ENCODE measurements at places on chromosomes 12 and 14. TPM values are rescaled to one million over a fixed set of nuclear protein-coding genes. Genes with fewer than 3 reads are reported as not detected.

DNA sequence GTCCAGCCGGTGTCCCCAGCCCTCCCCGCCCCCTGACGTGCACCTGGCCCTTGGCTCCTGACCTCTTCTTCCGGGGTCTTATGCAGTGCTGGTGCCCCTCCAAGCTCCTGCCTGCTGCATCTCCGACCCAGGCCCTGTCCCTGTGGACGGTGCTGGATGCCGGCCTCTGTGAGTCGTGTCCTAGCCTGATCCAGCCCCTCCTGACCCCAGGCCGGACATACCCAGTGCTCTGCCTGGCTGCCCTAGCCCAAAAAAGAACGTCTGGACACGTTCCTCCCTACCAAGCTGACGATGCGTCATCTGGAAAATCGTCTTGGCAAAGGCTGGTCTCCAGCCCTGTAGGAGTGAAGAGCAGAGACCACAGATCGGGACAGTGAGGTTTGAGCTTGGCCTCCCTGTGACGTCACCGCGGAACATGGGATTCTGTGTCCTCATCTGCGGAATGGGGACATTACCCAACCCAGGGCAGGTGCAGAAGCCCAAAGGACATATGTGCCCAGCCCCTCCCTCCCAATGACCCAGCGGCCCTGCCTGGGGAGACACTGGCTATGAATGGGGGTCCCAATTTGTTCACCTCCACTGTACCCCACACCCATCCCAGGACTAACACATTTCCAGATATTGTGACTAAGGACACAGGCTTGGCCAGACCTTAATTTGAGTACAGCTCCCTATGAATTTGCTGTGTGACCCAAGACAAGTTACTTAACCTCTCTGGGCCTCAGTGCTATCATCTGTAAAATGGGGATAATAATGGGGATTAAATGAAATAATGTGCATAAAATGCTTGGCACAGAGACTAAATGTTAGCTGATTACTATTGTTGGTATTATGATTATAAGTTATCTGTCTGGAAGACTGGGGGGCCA is 51.0 kb upstream of the BCL11B start:
- no peak for DNase-seq
- peaks cover 3% of the 10 kb centered on the region for H3K36me3 ChIP-seq
- peaks cover 7% of the 10 kb centered on the region for H3K4me1 ChIP-seq
- no peak overlapping the region for H3K27ac ChIP-seq
- peaks cover 28% of the 10 kb centered on the region for H3K27me3 ChIP-seq

DNA sequence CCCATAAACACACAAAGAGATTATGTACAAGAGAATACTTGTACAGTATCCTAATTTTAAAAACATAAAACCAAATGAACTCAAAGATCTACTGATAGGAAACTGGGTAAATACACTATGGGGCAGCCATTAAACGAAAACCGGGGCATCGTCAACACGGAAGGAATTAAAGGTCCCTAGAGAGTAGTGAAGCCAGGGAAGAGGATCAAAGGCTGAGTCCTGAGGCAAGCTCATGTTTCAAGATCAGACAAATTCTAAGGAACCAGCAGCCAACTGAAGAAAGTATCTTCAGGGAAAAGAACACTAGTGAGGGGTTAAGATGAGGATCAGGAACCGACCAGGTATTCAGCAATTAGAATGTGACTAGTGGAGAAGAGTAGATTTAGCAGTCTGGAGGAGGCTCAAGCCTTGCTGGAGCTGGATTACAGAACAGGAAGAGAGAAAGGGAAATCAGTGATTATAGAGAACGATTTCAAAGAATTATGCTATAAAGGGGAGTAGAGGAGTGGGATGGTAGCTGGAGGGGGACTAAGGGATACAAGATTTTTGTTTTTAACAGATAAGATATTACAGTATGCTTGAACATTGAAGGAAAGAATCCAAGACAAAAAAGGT is 23.7 kb downstream of the SEL1L start:
- peaks cover 4% of the 10 kb centered on the region for H3K36me3 ChIP-seq
- no peak for DNase-seq
- H3K4me3 ChIP-seq, result no peak overlapping the region
- peaks cover 18% of the 10 kb centered on the region for H3K4me1 ChIP-seq

DNA sequence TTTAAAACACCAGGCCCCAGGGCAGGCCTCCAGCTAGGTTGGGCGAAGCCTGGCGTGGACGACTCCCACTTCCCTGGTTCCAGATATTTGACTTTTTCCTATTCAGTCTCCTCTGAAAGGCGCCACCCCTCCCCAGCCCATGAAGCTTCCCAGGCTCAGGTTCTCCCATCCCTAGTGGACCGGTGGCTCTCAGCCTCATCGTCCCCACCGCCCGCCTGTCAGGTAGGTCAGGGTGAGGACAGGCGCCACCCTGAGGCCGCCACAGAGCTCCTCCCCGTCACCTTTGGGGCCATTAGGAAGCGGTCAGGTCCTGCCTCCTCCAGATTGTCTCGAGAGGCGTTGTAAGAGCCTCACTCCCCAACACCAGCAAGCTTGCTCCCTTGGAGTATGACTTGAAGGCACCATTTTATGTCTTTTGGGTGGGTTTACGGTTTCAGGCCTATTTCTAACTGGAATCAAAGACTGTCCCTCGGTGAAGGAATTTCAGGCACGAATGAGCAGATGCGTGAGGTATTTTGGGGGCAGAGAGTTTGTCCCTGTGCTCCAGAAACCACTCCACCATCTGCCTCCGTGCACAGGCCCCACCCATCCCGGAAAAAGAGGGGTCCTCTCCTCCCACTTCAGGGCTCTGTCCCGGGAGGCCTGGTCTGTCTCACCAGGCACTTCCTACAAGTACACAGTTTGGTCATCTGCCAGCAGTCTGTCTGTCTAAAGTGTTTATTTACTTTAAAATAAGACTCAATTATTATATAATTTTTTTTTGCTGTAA is 55.6 kb downstream of the TSPAN9 start:
- no peak overlapping the region for H3K4me3 ChIP-seq
- DNase-seq, result no peak
- no peak overlapping the region for H3K27ac ChIP-seq
- H3K27me3 ChIP-seq, result peaks cover 89% of the 10 kb centered on the region
- H3K36me3 ChIP-seq, result no peaks in the 10 kb centered on the region
- H3K4me1 ChIP-seq, result peaks cover 23% of the 10 kb centered on the region

GRCh38 chr14:23517650-23518326 is 33.8 kb downstream of the ZFHX2 start:
- no peaks in the 10 kb centered on the region for H3K27me3 ChIP-seq
- no peak overlapping the region for H3K27ac ChIP-seq
- H3K36me3 ChIP-seq, result peaks cover 5% of the 10 kb centered on the region
- no peak overlapping the region for H3K4me3 ChIP-seq
- DNase-seq, result no peak

DNA sequence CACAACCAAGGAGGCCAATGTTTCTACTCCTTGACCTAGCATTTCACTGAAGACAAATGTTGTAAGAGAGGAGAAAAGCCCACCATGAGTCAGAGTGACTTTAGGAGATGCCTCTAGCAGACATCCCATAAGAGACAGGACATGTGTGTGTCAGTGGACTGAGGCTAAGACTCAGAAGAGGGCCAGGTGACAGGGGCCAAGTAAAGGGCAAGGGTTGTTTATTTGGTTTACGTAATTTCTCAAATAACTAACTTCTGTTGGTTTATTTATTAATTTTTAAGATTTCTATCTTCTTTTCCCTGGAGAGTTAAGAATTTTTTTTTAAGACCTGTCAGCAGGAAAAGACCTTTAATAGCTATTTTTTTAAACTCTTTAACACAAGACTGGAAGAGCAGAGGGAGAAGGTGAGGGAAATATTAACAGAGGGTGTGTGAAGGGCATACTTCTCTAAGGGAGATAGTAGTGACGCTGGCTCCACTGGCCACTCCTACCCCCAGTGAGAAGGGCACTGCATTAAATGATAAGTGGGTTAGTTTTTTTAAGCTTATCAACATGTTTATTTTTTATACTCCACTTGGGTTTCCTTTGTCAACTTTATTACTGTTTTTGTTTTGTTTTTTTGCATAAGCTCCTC is 3.4 kb downstream of the PNP start:
- H3K4me1 ChIP-seq, result peaks cover 76% of the 10 kb centered on the region
- peak overlapping the region; percentile 91 for H3K27ac ChIP-seq

DNA sequence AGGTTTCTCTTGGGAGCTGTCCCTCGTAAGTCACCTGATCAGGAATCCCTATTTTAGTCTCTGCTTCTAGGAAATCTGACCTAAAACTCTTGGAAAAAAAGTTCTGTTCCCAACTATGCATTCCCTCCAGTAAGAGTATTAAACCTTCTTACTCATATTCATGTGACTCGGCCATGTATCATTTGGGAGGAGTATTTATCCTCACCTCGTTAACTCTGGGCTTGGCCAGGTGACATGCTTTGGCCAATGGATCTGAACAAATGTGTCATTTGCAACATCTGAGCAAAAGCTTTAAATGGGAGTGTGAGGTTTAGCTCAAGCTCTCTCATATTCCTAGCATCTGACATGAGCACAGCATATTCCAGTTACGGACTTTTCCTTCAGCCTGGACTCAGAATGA is 226.8 kb downstream of the NUAK1 start:
- no peak overlapping the region for H3K4me3 ChIP-seq
- no peaks in the 10 kb centered on the region for H3K36me3 ChIP-seq
- no peak for DNase-seq
- no peak overlapping the region for H3K27ac ChIP-seq
- no peaks in the 10 kb centered on the region for H3K4me1 ChIP-seq

GRCh38 chr12:125983094-125983783 is 918.0 kb downstream of the AACS start:
- peaks cover 8% of the 10 kb centered on the region for H3K27me3 ChIP-seq
- H3K4me1 ChIP-seq, result no peaks in the 10 kb centered on the region
- no peak overlapping the region for H3K4me3 ChIP-seq

DNA sequence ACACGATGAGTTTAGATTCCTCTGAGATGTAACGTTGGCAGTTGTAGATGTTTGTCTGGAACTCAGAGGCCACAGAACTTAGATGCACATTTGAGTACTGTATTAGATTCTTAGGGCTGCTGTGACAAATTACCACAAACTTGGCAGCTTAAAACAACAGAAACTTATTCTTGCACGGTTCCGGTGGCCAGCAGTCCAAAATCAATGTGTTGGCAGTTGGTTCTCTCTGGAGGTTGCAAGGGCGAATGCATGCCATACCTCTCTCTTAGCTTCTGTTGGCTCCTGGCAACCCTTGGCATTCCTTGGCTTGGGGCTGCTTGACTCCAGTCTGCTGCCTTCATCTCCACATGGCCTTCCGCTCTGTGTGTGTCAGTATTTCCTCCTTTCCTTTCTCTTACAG is 118.9 kb downstream of the C12orf75 start:
- H3K27me3 ChIP-seq, result peaks cover 29% of the 10 kb centered on the region
- DNase-seq, result no peak
- no peaks in the 10 kb centered on the region for H3K36me3 ChIP-seq
- no peak overlapping the region for H3K4me3 ChIP-seq
- H3K27ac ChIP-seq, result no peak overlapping the region

The DBX2 gene
- not detected for total RNA-seq

The PARP11 gene
- 16.5 TPM for total RNA-seq

The PRIMA1 gene
- total RNA-seq, result not detected

Data from T-helper 17 cell (primary cell).